NCI-H1105 (cell line): ENCODE measurements at places on chromosomes 6 and 20.
A peak's percentile ranks its signal among the peaks of the same experiment; 100 is the strongest.

- DNase-seq = no peak
Measured at GRCh38 chr6:157755746-157756411, 67.2 kb upstream of the SNX9 start.

DNA sequence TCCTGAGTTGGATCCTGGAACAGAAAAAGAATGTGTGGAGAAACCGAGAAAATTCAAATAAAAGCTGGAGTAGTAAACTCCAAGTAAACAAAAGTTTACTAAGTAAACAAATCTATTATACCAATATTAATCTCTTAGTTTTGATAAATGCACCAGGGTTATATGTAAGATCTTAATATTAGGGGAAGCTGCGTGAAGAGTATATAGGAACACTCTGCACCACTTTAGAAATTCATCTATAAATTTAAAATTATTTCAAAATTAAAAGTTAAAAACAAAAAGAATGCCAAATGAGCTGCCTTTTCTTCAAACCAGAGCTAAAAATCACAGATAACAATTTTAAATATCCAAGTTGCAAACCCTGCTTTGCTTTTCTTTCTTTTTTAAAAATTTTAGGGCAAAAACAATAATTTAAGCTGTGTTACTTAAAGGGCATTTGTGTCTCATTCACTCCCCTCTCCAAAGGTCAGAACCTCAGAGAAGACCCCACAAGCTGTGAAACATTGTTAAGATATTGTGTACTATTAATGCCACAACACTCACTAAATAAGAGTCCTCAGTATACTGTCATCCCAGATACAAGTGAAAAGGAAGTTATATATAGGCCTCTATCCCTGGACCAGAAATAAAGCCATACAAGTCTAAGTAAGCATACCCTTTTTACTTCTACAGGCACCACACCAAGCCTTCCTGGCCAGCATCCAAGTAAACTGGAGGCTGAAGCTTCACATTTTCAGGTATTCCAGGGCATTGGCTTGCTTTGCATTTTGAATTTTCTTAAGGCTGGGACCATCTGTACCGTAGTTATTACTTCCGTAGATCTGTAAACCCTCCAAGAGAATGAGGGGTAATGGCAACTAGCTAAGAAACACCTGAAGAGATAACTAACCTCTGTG, 7.0 kb downstream of the DNAAF9 start:
- no peak for DNase-seq

DNA sequence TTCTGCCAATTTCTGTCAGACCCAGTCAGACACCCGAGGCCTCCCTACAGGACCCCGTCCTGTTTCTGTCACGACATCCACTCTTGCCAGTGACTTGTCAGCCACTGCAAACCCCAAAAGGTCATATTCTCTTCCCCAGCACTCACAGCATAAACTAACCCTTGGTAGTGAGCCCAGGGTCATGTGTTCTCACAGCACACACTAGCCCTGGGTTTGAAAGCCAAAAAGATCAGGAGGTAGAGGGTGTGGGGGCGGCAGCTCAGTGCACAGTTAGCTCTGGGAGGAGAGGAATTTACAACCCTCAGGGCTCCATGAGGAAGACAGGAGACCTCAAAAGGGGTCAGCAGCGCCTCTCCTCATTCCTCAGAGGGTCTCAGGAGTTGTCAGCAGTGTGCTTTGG, 9.9 kb upstream of the SNX9 start:
- no peak for DNase-seq

DNA sequence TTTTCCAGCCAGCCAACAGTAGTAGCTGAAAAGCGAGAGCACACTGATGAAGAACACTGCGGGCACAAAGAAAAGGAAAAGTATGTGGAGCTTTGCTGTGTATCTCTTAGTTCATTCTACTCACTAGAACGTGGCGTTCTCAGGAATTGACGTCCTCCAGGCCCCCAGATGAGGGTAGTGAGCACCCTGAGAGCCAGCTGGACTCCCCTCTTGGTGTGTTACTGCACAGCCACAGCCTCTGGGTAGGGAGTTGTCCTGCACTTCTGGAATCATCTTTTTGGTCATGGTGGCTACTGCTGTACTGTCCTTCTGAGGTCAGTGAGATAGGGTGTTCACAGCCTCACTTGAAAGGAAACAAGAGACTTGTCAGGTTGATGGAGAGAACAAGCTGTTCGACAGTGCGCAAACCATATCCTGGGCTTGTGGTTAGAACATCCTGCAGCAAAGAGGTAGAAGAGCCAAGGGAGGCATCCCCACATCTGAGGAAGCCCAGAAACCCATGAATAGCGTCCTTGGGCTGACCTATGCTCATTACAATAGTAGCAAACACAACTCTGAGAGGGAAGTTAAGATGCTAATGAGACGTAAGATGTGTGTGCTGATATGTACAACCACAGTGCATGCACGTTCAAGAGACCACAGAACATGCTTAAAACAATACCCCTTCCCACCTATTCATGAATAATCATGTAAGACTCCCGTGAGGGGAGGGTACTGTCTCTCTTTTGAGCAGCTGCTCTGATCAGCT, 14.6 kb upstream of the HLA-F start:
- DNase-seq = no peak

DNA sequence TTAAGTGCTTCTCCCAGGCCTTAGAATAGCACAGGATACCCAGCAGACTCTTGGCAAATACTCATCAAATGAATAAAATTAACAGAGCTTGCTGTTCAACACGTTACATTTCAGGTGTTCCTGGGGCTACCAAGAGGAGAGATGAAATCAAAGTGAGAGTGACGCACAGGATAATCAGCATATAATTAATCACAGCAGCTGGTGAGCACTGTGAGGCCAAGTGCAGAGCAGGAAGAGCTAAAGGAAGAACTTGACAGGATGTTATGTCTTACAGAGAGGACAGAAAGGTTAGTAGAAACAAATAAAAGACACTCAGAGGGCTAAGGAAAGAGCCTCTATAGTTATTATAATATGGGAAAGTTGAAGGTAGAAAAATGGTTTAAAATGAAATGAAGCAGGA, 8.8 kb downstream of the PPIL1 start:
- DNase-seq = no peak

- no peak for DNase-seq
Measured at GRCh38 chr6:1376653-1377052, 12.7 kb upstream of the FOXF2 start.

- no peak for DNase-seq
Measured at GRCh38 chr6:151012321-151013294, 147.1 kb downstream of the MTHFD1L start.

GRCh38 chr6:2998998-2999617, 586 bp upstream of the NQO2 start:
- DNase-seq = no peak

- no peak for DNase-seq
Measured at GRCh38 chr6:133248241-133249001, 7.3 kb downstream of the EYA4 start.

- no peak for DNase-seq
Measured at GRCh38 chr6:80466981-80467380, 360.5 kb downstream of the BCKDHB start.

DNA sequence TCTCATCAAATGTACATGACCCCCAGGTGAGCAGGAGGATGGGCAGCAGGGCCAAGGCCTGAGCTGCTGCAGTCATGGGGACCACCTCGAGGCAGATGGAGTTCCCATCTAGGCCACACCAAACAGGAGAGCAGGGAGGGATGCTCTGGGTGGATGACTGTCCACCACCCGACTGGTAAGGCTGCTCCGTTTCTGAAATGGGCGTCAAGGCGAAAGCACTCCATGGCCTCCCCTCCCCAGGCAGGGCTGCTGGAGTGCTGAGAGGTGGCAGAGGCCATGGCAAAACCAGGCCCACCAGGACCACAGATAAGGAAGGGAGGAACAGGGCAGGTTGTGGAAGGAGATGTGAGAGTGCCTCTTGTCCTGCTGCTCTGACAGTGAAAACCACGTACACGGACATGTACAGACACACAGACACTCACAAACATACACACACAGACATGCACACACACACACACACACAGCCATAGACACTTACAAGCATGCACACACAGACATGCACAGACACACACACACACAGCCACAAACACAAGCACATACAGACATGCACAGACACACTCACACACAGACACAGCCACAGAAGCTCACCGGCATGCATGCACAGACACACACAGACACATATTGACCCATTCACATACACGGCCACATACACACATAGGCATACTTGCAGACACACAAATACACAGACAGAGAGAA, 93.2 kb downstream of the PSMG4 start:
- no peak for DNase-seq

GRCh38 chr6:106005954-106006353, 80.2 kb upstream of the PRDM1 start:
- no peak for DNase-seq

DNA sequence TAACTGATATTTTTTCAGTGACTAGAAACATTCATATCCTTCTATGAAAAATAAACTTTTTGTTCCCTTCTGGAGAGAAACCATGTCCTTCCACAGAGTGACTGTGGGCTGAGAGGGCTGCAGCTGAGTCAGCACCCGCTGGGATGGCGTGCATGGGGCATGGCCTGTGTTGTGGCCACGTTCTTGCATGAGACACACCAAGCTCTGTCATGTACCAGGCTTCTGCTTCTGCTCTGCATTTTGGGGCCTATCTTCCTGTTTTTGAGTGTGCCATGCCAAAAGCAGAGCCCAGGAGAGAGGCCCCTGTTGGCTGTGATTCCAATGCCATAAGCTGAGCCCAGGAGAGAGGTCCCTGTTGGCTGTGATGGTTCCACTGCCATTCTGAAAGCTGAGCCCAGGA, 10.8 kb downstream of the APMAP start:
- no peak for DNase-seq

DNA sequence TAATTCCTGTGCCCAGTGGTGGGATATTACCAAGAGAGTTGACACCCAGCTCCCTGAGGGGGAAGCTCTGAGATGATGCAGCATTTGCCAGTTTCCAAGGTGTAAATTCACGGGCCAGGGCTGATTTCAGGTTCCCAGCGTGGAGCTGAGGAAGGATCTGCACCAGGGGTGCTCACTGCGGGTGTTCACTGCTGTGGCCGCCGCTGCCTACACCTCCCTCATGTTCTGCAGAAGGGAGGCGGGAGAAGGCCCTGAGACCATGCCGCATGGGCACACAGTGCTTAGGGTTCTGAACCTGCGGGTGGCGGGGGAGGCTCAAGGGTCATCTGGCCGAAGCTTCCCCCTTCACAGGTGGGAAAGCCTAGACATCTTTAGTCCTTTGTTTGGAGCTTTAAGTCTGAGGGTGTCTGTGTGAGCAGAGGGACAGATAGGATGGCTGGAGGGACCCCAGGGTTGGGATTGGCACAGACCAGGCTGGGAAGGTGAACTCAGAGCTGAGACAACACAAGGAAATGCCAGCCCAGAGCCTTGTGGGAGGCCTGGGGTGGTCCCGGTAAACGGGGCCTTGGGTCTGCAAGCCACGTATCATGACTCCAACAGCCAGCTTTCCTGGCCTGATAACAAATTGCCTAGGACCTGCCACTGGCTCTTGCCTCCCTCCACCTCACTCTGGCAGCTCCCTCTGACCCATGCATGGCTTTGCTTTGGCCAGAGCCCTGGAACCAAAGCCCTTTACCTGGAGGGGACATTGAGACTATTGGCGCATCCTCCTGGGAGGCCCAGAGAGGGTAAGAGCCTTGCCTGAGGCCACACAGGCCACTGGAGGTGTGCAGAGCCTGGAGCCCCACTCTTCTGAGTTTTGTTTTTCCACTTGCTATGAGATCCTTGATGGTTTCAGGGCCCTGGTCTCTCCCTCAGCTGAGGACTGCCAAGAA, 40.4 kb downstream of the SYNJ2 start:
- no peak for DNase-seq

GRCh38 chr6:29531668-29532067, 27.9 kb downstream of the UBD start:
- DNase-seq = no peak

DNA sequence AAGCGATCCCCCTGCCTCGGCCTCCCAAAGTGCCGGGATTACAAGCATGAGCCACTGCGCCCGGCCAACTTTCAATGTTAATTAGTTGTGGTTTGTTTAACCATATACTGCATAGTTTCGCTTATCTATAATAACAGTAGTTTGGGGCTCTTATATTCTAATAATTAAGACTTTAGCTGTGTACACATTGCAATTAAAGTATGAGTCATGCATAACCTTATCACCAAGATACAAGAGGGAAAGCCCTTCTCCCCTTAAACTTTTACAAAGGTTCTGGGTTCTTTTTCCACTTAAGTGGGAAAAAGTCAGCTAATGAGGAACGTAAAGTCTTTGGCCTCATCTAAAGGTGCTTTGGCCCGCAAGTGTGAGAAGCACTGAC, 3.2 kb upstream of the MCCD1 start:
- DNase-seq = no peak

DNA sequence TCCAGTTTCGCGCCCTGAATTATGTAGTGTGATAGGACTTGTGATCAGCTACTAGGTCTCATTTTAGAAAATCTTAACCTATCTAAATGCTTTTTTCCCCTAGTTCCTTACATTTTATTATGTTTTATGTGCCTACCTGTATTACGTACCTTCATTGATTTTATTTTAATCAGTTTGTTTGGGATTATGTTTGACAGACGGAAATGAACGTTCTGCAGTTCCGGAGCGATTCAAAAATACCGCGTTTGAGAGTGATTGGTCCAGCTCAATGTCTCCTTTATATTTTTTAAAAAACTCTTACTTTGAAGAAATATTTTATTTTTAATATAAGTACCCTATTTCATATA, 114.3 kb upstream of the BTN3A2 start:
- DNase-seq = peak; percentile 82

- no peak for DNase-seq
Measured at GRCh38 chr6:11987386-11987785, 24.7 kb upstream of the HIVEP1 start.

DNA sequence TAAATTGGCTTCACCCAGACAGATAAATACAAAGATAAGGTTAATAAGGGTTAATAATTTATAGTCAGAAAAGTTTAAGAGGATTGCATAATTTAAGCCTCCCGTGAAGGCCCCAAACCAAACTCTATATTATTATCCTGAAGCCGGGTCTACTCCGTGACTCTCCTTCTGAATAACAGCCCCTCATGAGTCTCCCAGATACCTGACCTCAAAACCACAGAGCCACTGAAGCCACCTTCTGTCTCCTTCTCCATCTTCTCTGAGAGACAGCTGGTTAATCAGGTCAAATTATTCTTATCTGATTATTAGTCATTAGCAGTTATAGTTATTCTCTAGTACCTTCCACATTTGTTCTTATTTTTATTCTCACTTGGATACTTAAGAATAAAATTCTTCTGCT, 569.2 kb upstream of the AGPAT4 start:
- no peak for DNase-seq
